GOT3 (cell line): ENCODE measurements at places on chromosomes 11 and 22.
A peak's percentile ranks its signal among the peaks of the same experiment; 100 is the strongest.

- DNase-seq = no peak
Measured at GRCh38 chr11:1853376-1854131, 670 bp downstream of the LSP1 start.

DNA sequence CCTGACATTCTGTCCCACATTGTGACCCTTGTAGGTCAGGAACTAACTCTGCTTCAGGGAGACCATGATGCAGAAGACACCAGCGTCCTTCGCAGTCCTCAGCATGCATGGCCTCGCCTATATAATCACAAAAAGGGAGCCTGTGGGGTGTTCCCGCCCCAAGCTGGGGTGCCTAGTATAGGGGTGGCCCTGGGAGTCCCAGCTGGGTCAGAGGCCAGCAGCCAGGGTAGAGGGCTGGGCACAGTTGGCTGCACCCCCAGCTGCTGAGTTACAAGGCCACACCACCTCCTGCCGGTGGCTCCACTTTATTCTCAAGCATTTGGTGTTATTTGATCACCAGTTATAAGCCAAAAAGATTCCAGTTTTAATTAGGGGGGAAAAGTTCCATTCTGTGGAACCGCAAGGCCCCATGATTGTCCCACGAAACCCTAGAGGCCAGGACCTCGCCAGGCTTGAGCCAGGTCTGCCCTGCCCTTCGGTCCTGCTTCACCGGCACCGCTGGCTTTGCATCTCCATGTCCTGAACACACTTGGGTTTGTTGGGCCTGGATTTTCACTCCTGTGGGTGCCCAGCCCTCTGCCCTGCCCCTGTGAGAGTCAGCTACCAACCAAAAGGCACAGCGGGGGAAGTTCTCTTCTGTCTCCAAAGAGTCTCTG is 15.0 kb upstream of the GNB1L start:
- DNase-seq = no peak

- DNase-seq = no peak
Measured at GRCh38 chr11:67307545-67308001, 4.2 kb downstream of the SSH3 start.

- DNase-seq = no peak
Measured at GRCh38 chr11:70631624-70632047, 233.3 kb downstream of the CTTN start.

DNA sequence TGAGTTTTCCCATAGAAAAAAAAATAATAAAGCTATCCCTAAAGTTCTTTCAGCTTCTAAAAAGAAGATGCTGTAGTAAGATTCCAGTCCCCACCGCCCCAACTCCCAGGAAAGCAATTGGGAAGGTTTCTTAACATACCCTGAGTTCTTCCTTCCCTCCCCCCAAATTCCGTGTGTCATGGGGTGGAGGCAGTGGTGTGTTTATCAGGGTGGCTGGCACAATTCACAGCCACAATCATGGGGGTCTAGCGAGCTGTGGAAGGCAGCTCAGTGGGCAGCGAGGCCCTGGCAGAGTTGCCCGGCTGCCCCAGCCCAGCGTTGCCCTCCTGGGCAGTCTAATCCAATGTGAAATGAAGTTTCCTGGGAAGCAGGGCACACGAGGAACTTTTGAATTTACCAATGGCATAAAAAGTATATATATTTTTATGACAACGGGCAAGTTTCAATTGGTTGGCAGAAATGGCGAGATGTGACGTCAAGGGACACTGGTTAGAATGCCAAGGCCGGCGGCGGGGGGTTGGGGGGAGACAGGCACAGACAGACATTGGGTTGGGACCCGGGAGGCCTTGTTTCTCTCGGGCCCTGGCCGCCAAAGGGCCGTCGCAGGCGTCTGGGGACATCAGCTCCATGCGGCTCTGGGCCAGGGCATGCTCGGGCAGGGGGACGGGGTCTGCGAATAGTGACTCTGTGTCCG is 80.7 kb upstream of the PPARA start:
- peak; percentile 63 for DNase-seq

GRCh38 chr11:131924457-131925201 is 554.2 kb downstream of the NTM start:
- DNase-seq = no peak

DNA sequence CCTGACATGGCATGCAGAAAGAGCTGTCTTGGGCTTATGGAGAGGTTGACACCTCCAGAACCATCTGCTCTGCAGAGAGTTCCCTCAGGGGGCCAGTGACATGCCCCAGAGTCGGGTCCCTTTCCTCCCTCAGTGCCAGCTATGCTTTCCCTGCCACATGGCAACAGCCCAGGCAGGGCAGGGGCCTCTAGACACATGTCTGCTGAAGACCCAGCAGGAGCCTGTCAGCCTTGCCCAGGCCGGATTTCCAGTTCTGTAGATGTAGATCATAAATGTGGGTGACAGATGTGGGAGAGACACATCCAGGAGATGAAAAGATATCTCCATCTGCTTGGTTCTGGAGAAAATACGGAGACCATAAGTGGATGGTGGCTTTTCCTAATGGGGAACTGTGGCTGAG is 25.5 kb downstream of the NAV2 start:
- no peak for DNase-seq

DNA sequence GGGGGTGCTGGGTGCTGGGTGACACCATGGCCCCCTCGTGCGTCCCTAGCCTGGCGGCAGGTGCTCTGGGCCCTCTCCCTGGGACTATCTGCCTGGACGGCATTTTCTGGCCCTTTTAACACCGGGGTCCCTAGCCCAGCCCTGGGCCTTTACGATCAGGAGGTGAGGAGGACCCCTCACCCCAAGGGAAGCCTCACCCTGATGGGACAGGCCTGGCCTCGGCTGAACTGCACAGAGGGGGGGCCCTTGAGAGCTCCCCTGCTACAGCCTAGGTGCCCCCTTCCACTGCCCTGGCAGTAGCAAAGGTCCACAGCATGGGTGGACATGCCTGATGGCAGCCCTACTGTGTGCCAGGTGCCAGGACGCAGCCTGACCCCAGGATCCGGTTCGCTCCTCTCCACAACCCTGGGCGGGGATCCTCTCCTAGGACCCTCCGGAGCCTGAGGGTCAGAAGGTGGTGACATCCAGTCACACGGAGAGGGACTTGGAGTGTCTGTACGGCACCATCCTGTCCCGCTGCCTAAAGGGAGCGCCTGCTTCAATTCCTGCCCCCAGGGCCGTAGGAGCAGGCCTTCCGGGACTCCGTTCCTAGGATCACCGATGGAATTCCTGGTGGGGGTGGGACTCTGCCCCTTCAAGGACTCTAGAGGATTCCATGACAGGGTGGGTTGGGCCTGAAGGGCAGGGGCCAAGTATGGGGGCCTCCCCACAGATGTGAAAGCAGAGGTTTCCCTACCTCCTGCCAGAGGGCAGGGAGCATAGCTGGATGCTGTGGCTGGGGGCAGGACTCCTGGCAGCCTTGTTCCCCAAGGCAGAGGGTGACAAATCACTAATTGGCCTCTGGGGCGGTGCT is 33.0 kb upstream of the TH start:
- DNase-seq = no peak
